ENCODE measurements at places on chromosomes 7 and 10. TPM values are rescaled to one million over a fixed set of nuclear protein-coding genes. Genes with fewer than 3 reads are reported as not detected.

DNA sequence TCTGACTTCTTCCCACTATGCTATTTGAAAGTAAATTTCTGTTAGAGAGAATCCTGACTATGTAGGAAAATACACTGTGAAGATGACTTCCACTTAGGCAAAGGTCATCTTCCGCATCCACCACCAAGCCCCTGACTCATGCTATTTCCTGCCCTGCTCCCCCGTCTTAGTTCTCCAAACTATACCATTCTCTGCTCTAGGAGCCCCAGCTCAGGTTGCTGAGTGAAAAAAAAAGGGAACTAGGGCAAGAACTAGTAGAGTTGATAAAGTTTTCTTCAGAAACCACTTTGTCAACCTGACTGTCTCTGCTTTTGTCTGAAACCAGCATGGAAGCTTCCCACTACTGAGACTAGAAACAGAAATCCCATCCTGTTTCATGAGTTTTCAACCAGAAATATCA is 96.9 kb downstream of the EVX1 start:
- DNase-seq, result no peak

GRCh38 chr7:8131694-8132605 is 130.0 kb downstream of the ICA1 start:
- DNase-seq, result peak; percentile 30

- no peak for DNase-seq
Measured at GRCh38 chr7:157813053-157813452, 476.2 kb downstream of the DNAJB6 start.

DNA sequence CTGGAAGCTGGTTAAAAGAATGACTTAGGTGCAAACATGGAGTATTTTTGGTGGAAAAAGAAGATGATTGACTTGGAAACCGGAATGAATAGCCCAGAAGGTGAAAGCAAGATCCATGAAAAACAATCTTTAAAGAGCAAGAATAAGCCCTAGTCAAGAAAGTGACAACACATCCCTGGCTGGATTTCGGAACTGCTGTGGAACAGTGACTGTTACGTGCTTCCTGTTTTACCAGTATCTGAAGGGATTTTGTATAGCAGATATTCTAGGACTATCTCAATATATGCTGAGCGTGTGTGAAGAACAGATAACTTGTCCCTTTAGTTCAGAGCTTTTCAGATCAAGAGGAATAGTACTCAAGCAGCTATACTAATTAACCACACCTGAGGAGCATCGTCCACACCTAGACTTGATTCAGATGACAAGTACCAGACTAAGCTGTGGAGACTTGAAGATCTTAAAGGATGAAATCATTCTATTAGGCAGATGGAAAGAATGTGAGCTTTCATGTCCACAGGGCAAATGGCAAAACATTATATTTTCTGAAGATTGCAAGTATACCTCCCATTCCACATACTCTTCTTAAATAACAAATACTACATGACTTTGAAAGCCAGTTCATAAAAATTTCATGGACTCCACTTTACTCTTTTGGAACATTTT is 11.5 kb upstream of the TES start:
- no peak for DNase-seq

- no peak for DNase-seq
Measured at GRCh38 chr7:80781561-80781979, 137.3 kb downstream of the SEMA3C start.

DNA sequence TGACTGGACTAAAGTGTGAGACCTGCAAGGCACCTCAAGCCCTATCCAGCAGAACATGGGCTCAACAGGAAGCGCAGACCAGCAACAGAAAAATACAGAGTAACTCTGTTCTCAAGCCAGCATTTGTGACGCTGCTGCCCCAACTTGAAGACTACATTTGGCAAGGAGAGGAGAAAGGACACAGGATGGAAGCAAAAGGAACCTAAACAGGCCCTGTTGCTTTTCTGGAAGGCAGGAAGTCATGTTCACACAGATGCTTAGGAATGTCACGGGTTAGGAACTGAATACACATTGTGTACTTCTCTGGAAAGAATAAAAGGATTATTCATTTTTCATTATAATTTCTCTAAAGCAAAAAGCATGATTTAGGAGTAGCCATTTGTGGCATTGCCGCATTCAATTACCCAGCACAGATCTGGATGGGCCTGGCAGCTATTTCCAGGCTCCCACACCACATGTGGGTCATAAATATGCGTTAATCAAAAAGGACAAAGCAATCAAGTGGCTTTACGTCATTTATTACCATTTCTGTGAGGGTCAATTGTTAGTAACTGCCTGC is 19.8 kb upstream of the TOMM7 start:
- no peak for DNase-seq

- no peak for DNase-seq
Measured at GRCh38 chr10:111338035-111338434, 261.2 kb downstream of the ADRA2A start.

- DNase-seq, result no peak
Measured at GRCh38 chr10:102783568-102783967, 39.8 kb downstream of the WBP1L start.

DNA sequence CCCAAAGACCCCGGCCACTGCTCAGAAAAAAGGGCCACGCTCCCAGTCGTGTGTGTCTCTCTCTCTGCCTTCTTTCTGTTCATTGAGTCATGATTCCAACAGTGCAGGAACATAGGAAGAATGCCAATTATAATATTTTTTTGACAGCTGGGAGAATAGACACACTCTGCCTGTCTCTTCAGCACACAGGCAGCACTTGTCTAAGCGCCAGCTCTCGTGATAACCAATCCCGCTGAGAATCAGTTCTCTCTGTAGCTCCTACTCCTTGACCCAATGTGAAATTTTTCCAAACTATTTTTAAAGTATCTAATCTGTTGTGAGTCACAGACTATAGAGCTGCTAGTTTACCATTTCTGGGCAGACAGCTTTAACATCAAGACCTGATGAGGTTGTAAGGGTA is 145.7 kb upstream of the RHEB start:
- DNase-seq, result no peak

GRCh38 chr7:136884492-136884891 is 16.0 kb downstream of the CHRM2 start:
- DNase-seq, result no peak

DNA sequence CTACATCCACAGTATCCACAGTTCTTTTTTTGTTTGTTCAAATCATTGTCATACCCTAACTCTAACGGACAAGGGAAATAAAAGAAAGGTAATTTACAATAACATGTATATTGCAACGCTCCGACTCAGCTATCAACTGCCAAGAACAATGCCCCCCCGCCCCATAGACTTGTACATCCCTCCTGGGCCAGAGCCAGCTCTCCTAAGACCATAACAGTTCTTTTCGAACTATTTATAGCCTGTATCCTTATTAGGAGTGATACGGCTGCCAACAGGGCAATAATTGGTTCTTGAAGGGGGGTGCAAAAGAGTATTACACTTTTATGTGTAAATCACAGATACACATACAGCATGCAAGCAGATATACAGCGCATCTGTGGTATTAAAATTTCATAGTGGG is 495.7 kb downstream of the GALNT17 start:
- DNase-seq, result no peak

GRCh38 chr10:73017955-73018480 is 63.4 kb upstream of the PLA2G12B start:
- DNase-seq, result no peak

DNA sequence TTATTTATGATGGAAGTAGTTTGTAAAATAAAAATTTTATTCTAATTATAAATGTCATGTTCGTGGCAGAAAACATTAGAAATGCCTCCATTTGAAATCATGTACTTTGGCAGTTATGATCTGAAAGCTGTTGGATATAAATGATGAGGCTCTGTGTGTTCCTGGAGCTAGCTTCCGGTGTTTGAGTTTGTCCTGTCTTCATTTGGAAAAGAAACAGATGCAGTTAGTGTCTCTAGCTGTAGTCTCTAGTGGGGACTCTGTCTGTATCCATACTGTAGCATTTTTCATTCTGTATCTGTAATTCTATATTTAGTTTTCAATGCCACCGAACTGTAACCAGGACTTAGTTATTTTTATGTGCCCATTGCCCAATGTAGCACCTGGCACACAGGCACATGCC is 197.0 kb upstream of the FZD1 start:
- no peak for DNase-seq

DNA sequence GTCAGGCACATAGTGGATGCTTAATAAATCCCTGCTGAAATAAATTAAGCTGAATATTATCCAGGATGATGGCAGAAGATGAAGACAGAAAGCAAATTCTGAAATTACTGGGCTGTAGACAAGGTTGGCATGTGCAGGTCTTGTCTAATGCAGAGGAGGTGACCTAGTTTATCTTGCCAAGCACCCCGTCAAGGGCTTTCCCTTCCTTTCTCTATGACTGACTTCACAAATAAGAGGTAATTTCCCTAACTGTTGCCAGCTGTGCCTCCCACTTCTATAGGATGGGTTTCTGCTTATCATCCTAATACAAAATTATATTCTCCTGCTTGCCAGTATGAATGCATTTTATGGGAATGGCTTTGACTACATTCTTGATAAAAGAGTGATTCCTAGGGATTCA is 38.0 kb downstream of the LHFPL3 start:
- no peak for DNase-seq

- no peak for DNase-seq
Measured at GRCh38 chr10:69649786-69650550, 19.9 kb downstream of the FAM241B start.

- peak; percentile 68 for DNase-seq
Measured at GRCh38 chr10:135132-135600, at the start of gene ZMYND11. Gene ZMYND11 (plus strand): TSS chr10:135455. CDS start chr10:180013, 44,558 bp downstream.

- DNase-seq, result no peak
Measured at GRCh38 chr7:153036396-153037063, 277.0 kb downstream of the ACTR3B start.

DNA sequence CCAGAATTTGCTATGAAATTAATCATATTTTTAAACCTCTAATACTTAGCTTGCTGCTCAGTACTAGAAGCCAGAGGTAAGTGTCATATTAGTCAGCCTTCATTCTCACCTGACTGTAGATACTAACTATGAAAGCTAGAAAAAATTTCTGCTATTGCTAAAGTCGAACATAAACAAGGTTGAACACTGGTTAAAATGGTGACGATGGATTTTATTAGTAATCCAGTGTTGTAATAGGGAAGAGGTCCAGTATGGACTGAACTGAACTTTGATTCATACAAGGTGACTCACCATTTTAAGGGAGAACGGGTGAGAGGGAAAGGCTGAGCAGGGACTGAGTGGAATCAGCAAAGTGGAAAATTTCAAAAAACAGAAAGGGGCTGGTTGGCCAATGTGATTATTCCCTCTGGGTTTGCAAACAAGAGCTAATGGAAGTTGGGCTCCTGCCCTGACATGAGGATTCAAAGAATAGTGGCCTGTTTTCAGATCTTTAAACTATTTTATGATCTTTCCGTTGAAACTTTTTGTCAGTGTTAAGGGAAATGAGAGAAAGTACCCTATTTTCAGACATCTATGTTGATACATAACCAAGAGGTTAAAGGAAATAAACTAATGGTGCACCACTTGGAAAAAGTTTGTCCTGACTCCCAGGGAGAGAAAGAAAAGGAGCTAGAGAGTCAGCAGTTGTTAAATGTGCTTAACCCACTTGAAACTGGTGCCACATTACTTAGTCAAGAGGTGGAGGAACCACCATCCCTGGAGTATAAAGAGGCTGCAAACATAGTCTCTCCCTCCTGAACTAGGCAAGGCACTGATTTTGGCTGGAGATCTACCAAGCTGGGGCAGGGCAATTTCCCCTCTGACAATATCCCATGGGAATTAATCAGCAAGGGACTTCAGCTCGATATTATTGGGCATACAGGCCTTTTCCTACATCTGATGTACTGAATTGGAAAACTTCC is 15.3 kb upstream of the AKR1C1 start:
- no peak for DNase-seq

DNA sequence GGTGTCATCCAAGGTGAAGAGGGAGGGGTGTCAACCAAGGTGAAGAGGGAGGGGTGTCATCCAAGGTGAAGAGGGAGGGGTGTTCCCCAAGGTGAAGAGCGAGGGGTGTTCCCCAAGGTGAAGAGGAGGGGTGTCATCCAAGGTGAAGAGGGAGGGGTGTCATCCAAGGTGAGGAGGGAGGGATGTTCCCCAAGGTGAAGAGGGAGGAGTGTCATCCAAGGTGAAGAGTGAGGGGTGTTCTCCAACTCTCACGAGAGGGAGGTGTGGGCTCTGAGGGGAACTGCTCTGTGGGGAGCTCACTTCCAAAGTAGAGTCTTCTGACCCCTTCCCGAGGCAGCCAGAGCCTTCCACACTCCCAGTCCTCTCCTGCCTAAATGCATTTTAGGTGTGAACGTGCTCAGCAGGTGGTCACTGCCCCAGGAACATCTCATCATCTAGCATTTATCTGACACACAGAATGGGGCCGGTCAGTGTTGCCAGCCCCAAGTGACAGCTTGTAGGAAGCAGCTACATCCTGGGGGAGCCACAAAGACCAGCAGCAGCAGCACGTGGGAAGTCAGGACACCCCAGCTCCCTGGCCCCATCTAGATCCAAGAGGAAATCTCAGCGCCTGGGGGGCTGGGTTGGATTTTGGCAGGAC is 323.8 kb downstream of the GLRX3 start:
- DNase-seq, result no peak

DNA sequence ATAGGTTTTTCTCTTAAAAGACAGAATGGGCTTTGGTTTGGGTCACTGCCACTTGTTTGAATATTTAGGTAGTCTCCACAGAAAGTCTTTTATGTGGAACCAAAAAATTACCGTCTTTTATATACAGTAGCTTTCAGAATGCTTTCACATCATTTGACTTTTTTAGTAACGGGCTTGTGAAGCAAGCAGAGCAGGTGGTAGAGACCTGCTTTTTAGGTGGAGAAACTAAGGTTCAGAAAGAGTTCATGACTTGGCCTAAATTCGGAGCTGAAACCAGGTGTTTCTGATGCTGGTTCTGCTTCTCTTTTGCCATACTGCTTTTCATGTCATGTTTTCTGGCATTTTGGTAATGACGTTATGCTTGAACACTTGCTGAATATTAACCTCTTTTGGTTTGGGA is 36.3 kb downstream of the GARS1 start:
- DNase-seq, result no peak

DNA sequence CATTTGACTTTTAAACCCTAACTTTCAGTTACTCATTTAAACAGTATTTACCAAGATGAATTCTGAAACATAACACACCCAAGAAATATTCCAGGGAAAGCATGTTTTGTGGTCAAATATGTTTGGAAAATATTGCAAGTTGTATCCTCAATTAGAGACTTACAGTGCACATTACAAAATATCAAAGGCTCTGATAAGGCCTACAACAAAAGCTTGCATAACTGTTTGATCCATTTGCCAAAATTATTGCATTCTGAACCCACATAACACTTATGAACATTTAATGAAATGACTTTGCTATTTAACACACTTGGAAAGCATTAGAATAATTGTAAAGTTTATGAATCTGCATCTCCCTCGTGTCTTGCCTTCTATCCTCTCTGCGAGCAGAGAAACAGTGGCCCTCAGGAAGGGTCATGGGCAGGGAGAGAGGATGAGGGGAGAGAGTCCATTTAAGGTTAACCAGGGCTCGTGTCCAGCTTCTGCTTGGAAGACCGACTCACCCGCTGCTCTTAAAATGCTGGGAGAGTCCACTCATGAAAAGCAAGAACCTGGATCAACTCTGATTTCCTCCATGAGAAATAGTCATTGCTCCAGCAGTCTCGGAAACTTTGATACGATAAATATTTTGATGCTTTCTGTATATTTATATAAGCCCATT is 408.2 kb upstream of the ZMIZ1 start:
- DNase-seq, result no peak

GRCh38 chr10:62108759-62109586 is 159.7 kb downstream of the RTKN2 start:
- no peak for DNase-seq

RAB19 gene
- 14.5 TPM for total RNA-seq

HOXA6 gene
- not detected for total RNA-seq

TFPI2 gene
- total RNA-seq, result not detected

TRIP6 gene
- total RNA-seq, result 25.8 TPM

SPDYE2 gene
- not detected for total RNA-seq

PTN gene
- not detected for total RNA-seq

PON1 gene
- not detected for total RNA-seq

SEM1 gene
- total RNA-seq, result 41.6 TPM
